Stimulated activated CD8-positive, alpha-beta memory T cell treated with anti-CD3 and anti-CD28 coated beads, Interleukin-7, amount 100 ng/mL, for 24 hours (primary cell): ENCODE measurements at places on chromosomes 7 and 10.

DNA sequence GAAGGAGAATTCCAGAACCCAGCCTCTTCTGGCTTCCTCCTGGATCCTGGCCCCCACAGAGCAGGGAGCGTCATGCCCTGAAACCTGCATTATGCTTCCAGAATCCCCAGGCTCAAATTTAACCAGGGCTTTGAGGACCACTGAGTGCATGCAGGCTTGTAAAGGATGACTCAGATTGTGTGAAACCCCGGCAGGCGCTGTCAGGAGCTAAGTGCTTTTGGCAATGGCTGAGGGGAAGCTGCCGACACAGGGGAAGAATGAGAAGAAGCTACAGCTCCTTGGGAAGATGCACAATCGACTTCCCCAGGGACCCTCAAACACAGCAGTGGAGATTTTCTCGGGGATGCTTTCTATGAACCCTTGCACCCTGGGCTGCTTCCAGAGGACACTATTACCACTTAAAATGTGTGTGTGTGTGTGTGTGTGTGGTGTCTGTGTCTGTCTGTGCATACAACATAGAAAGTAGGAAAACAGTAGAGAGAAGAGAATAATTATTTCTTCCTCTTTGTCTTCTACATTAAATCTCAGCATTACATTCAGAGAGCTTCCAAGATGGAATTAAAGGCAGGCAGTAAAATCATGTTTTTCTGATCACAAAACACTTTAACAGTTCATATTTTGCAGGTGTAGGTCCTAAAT lies 183.5 kb upstream of the INHBA start:
- no peak for DNase-seq

DNA sequence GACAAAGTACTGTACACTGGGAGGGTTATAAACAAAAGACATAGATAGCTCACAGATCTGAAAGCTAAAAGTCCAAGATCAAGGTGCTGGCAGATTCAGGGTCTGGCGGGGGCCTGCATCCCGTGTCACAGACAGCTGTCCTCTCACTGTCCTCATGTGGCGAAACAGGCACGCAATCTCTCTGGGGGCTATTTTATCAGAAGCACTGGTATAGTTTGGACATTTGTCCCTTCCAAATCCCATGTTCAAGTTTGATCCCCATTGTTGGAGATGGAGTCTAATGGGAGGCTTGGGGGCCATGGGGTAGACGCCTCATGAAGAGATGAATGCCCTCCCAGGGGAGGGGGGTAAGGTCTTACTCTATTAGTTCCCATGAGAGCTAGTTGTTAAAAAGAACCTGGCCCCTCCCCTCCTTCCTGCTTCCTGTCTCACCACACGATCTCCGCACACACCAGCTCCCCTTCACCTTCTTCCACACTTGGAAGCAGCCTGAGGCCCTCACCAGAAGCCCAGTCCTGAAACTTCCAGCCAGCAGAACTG lies 72.5 kb upstream of the UCN3 start:
- DNase-seq: no peak

DNA sequence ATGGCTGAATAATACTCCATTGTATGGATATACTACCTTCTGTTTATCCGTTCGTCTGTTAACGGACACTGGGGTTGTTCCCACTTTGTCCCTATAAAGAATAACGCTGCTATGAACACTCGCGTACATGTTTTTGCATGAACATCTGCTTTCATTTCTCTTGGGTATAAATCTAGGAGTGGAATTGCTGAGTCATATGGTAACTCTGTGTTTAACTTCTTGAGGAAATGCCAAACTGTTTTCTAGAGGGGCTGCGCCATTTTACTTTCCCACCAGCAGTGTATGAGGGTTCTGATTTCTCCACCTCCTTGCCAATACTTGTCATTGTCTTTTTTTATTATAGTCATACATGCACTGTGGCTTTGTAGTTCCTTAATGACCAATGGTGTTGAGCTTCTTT lies 20.6 kb upstream of the RASSF4 start:
- DNase-seq: no peak

- no peak for DNase-seq
These were observed 80.4 kb downstream of the DNMBP start for GRCh38 chr10:99929360-99929759.

GRCh38 chr7:151740081-151740851 lies 136.6 kb downstream of the PRKAG2 start:
- DNase-seq: no peak
